ENCODE measurements at places on chromosomes 5 and 9.

- DNase-seq, result no peak
Observed at GRCh38 chr9:112354081-112354743, 20.8 kb upstream of the PTBP3 start.

- no peak for DNase-seq
Observed at GRCh38 chr9:21097817-21098216, 20.1 kb upstream of the IFNB1 start.

DNA sequence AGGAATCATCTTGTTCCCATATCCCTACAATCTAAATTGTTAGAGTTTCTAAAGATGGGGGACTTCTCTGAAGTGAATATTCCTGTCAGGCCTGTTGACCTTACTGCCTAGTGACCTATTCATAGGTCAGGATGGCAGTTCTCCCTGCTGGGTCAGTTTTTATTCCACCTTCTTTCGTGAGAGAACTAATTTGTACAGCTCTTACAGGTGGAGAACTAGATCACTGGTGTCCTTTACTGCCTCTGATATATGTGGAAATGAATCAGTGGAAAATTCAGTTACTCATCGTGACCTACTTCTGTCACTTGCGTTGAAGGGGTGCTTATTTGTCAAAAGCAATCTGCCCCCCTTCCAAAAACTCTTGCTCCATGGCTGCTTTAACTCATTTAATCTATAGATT is 164.9 kb downstream of the CD180 start:
- DNase-seq, result no peak

- no peak for DNase-seq
Observed at GRCh38 chr9:95803197-95803596, 72.3 kb upstream of the ERCC6L2 start.

DNA sequence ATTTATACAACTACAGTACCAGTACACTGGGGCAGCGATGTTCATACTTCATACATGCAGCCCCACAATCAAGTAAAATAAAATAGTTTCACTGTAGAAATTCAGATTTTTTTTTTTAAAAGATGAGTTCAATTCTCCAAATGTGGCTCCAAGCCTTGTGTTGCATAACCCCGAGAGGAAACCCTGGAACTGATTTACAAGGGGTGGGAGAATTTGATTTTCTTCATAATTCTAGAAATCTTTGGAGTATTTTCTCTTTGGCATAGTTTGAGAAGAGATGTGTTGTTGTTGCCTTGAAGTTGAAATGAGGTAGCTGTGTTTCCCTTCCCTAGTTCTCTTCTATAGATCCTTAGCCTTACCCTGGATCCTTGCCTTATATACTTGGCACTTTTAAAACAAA is 3.1 kb downstream of the RHOBTB3 start:
- no peak for DNase-seq

- DNase-seq, result no peak
Observed at GRCh38 chr9:98144076-98144475, 25.1 kb upstream of the TRIM14 start.

- DNase-seq, result no peak
Observed at GRCh38 chr5:38291355-38291754, 33.0 kb downstream of the EGFLAM start.

- DNase-seq, result no peak
Observed at GRCh38 chr5:163260961-163261360, 176.4 kb upstream of the CCNG1 start.

DNA sequence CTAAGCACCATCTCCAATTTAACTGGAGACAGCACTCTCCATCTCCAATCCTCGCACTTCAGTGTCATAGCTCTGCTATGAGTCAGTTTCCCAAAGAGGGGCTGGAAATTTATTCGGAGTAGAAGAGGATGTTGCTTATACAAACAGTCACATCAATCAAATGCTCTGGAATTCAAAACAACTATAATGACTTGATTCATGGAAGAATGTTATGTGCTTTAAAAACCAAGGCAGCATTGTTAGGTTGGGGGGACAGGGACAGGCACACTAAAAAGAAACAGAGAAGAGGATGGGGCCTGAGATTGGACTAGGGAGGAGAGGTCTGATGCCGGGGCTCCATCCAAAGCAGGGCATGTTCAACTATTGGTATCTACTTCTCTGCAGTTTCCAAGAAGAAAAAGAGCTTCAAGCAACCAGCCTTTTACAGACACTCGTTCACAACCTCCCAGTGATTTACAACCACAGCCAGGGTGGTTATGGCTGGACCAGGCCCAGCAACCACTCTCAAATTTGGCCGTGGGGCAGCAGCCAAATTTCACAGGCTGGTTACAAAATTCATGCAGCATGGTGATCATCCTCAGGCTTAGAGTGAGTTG is 117.5 kb upstream of the ZNF366 start:
- DNase-seq, result no peak

DNA sequence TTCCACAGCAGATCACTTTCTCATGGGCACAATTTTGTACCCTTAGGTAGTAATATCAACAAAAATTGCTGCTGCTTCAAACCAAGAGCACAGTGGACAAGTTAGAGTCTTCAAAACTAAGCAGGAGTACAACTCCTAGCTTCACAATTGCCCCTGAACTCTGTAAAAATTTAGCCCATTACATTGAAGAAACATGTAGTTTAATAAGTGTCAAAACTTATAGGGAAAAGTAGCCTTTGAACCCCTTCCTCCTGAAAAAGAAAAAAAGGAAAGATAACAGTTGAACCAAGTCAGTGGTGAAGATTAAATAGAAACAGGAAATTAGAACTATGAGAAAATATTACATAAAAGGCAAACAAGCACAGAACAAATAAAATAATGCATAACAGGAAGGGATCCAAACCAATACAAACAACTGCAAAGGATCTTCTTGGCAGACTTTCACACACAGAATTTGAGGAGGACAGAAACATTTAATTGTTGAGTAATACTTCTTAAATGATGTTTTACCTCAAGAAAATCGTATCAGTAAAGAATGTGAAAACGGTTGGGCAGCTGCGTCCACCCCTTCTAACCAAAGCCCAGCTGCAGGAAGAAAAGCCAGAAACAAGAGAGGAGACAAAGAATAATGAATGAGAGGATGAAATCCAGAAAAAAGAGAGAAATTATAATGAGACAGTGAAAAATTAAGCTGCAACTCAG is 636.0 kb downstream of the NR2F1-AS1 start:
- DNase-seq, result no peak

- DNase-seq, result no peak
Observed at GRCh38 chr5:124402144-124402581, 344.3 kb downstream of the ZNF608 start.

DNA sequence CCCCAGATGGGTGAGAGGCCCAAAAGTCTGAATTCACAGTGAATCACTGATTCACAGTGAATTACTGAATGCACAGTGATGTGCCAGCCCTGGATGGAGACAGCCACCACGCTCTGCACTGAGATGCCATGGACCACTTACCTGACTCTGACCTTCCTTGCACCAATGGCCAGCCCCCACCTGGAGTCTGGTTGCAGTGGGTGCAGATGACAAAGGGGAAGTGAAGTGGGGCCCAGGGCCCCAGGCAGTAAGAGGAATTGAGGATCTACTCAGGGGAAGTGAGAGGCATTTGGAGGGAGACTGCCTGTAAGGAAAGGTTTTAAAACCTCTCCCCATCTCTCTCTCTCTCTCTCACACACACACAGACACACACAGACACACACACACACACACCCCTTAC is 412.1 kb downstream of the CYLC2 start:
- DNase-seq, result no peak

- no peak for DNase-seq
Observed at GRCh38 chr9:91117959-91118703, 243.6 kb downstream of the AUH start.

- no peak for DNase-seq
Observed at GRCh38 chr5:111461255-111461671, 51.1 kb downstream of the STARD4 start.

- DNase-seq, result no peak
Observed at GRCh38 chr5:45288746-45289145, 407.4 kb downstream of the HCN1 start.

- DNase-seq, result peak; percentile 43
Observed at GRCh38 chr9:100426530-100427365, at the start of gene MSANTD3. MSANTD3 (plus strand) TSS chr9:100427143; CDS start chr9:100441939, 14,796 bp downstream.

DNA sequence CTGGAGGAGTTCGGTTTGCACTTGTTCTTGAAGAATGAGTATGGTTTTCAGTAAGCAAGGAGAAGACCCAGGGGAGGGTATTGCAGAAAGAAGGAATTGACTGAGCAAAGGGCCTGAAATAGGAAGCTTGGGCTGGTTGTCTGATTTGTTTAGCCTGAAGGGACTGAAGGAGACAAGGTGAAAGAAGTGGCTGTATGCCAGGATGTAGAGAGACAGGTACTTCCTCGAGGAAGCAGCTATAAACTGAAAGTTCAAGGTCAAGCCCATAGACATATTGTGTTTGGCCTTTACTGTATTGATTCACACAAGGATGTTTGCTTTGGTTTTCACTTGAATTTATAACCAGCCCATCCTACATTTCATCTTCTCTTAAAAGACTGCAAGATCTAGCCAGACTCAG is 183.1 kb downstream of the PALM2AKAP2 start:
- DNase-seq, result no peak

- DNase-seq, result no peak
Observed at GRCh38 chr9:133055788-133056420, 5.9 kb upstream of the CEL start.

DNA sequence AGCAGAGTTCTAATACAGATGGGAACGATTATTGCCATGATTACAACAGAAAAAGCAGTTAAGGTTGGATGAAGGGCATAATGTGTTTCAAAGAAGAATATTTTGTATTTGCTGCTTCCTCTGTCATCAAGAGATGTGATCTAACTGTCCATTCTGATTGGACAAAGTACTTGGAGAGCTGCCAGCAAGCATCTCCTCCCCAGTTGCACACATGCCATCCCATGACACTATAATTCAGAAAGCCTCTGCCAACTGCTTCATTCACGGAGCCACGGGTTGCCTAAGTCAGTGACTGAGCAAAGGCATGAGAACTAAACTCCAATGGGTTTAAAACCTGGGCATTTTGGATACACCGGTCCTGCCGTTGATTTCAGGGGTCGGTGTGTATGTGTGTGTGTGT is 253.8 kb downstream of the CRB2 start:
- DNase-seq, result no peak

GRCh38 chr5:57929271-57929670 is 446.7 kb upstream of the ACTBL2 start:
- DNase-seq, result no peak

GRCh38 chr9:90124961-90125360 is 517.7 kb downstream of the DIRAS2 start:
- DNase-seq, result no peak

DNA sequence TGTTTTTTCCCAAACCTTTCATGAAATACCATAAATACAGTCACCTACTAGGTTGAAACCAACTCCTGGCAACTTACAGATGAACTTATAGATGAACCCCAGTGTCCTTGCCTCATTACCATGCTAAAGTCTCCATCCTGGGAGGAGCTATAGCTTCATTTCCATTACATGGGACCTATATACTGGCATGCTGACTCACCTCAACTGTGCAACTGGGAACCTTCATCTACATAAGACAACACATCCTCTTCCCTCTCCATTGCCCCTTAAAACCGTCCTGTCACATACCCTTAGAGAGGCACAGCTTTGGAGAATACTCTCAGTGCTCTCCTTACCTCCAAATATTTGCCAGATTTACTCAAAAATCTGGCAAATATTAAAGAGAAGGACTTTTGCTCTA is 638.3 kb downstream of the HTR1A start:
- DNase-seq, result no peak

DNA sequence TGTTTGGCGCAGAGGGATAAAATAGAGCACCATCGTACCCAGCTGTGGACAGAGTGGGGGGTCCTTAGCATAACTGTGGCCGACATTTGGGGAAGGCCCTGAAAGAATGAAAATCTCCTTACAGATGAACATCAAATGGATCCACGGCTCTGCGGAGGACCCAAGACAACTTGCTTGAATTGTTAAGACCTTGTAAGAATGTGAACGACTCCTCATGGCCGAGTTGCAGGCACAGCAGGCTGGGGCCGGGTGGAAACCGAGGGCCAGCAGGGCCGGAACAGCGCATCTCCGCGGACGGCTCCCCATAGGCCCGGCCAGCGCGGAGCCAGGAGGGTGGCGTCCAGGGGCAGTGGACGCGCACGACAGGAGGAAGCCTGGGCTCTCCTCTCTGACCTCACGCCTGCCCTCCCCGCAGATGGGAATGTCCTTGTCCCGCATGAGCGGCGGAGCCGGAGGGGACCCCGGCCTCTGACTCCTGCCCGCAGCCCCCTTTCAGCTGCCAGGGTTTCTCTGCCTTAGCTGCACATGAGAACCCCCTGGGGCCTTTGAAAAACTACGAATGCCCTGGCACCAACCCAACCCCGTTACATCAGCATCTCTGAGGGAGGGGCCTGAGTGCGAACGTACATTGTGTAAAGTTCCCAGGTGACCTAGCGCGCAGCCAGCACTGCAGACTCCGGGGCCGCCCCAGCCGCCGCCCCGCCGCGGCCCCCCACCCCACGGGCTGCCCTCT is 36.2 kb upstream of the PTCH1 start:
- DNase-seq, result no peak

GRCh38 chr5:134046801-134047686 is 42.3 kb upstream of the VDAC1 start:
- no peak for DNase-seq

DNA sequence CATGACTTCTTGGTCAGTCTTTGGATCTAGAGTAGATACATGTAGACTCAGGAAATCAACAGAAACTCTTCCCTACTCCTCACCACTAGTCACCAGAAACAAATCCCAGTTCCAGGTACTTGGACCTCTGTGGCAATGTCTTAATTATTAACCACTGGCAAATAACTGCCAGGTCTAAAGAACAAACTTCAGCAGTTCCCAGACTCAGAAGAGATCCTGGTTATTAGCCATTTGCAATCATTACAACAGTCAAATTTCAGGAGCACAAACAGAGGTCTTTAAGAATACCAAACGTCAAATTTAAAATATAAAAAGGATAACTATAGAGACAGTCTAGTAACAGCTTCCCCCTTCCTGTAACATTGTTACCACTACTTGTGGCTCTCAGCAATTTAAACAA is 10.2 kb downstream of the DIAPH1 start:
- no peak for DNase-seq

DNA sequence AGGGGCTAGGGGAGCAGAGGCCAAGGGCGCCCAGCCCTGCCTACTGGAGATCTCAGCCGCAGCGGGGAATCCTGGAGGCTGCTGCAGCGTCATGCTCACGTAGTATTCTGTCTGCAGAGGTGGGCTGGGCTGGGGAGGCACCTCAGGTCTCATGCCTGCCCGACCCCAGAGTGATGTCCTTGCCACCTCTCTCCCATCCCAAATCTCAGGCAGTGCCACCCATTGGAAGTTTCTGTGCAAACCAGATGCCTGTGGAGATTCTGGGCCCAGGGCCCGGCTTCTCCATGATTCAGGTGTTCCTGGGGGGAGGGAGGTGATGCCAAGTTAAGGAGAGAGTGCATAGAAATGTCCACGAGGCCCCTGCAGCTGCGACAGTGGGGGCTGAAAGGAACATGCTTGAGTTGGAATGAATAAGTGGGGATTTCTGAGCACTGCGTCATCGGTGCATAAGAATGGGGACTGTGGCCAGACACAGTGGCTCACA is 72.0 kb downstream of the ANKRD33B start:
- DNase-seq, result no peak

- no peak for DNase-seq
Observed at GRCh38 chr5:76710991-76711390, 4.9 kb upstream of the F2R start.

GRCh38 chr5:36158144-36158543 is 6.2 kb downstream of the SKP2 start:
- no peak for DNase-seq
